GM04503 (cell line): ENCODE measurements at places on chromosomes 7 and 10.
A peak's percentile ranks its signal among the peaks of the same experiment; 100 is the strongest.

GRCh38 chr7:47458486-47458885 is 123.4 kb downstream of the TNS3 start:
- no peak for DNase-seq

DNA sequence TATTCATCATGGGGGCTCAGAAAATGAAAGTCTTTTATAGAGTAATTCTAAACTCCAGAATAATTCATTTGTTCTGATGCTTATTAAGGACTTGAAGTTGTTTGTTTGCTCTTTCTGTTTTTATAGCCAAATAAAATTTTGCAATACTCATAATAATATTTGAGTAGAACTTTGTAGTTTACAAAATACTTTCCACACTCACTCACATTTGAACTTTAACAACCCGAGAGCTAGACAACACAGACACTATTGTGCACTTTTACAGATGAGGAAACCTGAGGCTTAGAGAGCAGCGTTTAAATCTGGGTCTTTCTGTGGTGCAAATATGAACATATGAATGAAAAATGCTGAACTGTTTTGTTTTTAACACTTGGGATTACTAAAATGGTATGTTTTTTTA is 126.8 kb downstream of the KAT6B start:
- no peak for DNase-seq

- no peak for DNase-seq
These were observed 51.3 kb downstream of the PWWP2B start for GRCh38 chr10:132448248-132448731.

- no peak for DNase-seq
These were observed 135.5 kb upstream of the FRMD4A start for GRCh38 chr10:14466257-14466656.

DNA sequence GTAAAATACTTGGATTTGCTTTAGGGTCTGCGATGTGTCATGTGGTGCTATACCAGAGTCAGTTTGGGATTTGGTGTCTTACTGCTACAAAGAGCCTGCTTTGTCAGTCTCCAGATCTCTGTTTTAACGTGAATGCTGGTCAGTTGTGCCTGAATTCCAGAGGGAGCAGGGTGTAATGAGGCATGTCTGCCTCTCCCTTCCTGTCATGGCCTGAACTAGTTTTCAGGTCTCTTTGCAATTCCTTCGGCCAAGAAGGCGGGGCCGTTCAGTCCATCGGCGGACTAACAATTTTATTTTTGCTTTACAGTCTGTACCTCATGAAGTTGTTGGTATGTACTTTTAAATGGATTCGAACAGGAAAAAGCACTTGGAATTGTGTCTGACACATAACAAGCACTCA is 465.1 kb upstream of the ADARB2 start:
- no peak for DNase-seq

GRCh38 chr10:101292194-101293006 is 61.6 kb upstream of the BTRC start:
- DNase-seq = no peak

- no peak for DNase-seq
These were observed 18.3 kb upstream of the TMEM26 start for GRCh38 chr10:61471491-61471890.

DNA sequence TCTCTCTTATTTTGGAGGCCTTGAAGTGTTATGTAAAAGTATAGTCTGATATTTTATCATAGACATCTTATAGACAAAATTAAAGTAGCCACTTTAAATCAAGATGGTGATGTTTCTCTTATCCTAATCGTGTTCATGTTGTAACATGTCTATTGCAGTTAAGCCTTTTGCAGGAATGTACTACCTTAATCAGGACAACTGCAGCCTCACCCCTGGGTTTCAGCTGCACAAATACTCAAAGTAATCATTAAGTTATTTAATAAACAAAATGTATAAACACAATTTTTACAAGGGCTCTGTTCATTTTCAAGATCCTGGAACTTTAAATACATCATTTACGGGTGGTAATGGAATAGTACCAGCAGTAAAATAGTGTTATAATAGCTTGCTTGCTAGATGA is 14.4 kb upstream of the KIF5B start:
- no peak for DNase-seq

DNA sequence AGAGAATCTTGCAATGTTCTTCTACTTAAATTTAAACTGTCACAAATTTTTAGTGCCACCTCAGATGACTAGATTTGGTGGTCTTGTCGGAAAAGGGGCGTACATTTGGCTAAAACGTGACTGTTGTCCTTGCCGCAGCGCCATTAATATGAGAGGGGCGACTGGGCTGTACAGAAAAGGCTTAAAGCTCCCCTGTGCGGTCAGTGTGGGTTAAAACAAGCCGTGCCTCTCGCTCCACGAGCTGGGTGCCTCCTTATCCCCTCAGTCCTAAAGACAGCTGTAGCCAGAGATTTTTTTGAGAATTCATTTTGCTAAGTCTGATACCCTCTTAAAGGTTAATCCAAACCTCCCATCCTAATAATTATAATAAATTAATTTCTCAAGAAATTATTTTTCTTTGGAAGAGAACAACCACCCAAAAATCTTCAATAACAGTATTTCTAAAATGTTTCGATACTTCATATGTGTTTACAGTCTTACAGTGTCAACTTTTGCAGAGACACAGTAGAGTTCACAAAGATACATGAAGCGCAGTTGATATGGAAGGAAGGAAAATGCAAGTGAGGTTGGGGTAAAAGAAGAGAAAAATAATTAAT is 68.6 kb downstream of the C7orf25 start:
- DNase-seq = no peak

DNA sequence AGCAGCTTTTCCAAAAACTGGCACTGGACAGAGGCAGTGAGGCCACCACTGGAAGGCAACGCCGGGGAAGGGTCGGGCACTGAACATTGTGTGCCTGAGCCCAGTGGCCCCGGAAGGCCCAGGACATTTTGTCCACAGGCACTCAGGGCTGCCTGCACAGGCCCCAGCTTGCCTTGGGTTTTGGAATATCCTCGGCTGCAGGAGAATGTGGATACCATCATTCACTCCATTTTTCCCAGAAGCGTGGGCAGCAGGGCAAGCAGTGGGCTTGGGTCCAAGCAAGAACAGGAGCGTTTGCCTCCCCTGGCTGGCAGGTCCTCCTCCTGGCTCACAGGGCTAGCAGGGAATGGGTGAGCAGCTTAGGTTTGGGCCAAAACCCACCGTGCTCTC is 147.4 kb downstream of the EBF3 start:
- no peak for DNase-seq

GRCh38 chr7:16063716-16064675 is 357.3 kb downstream of the CRPPA start:
- DNase-seq = peak; percentile 35

- no peak for DNase-seq
These were observed 67.5 kb downstream of the CUX1 start for GRCh38 chr7:101884671-101885596.

GRCh38 chr7:149180722-149181449 is 14.5 kb upstream of the ZNF282 start:
- DNase-seq = no peak

DNA sequence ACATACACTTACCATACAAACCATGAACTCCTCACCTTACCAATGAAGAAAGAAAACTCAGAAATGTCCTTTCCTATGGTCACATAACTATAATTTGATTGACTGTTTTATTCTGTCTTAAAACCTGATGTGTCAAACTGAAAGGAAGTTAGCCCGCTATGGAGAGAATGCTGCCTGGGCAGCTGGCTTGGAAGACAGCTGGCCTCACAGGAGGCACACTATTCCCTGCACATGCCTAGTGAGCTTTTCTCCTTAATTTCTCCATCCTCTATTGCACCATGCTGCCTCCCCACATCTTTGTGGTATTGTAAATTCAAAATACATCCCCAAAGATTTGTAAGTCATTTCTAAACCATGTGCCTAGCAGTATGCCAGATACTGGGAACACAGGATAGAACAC is 163.3 kb downstream of the STK31 start:
- DNase-seq = no peak
